ENCODE measurements at places on chromosomes 13 and 19. TPM values are rescaled to one million over a fixed set of nuclear protein-coding genes. Genes with fewer than 3 reads are reported as not detected.
A peak's percentile ranks its signal among the peaks of the same experiment; 100 is the strongest.

DNA sequence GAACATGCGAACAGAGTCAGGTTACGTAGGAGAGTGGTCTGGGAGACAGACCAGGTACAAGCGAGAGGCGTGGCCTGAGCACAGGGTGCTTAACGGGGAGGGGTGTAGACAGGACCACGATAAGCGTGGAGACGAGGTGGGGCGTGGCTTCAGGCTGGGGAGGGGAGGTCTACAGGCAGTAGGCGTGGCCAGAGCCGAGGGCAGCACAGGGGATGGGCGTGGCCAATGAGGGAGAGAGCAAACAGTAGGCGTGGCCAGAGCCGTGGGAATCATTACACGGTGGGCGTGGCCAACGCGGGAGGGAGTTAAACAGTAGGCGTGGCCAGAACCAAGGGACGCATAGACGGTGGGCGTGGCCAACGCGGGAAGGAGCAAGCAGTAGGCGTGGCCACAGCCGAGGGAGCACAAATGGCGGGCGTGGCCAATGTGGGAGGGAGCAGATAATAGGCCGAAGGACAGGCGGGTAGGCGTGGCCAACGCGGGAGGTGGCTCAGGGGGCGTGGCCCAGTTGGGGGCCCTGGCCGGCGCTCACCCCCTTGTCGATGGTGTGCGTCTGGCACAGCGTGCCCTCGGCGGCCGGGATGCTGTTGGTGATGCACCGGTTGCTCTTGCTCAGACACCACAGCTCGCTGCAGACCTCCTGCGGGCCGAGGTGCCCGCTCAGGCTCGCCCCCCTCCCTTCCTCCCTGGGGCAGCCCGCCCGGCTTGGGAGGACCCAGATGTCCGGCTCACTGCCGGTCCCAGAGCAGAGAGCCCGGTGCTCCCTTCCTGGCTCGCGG is 15.2 kb upstream of the MYO1F start:
- DNase-seq = peak; percentile 94

Gene CYP4F2
- not detected for total RNA-seq

GRCh38 chr13:103250071-103250470 is 183.9 kb upstream of the SLC10A2 start:
- no peak for DNase-seq

GRCh38 chr19:1862424-1863327 is 703 bp downstream of the KLF16 start:
- DNase-seq = no peak

DNA sequence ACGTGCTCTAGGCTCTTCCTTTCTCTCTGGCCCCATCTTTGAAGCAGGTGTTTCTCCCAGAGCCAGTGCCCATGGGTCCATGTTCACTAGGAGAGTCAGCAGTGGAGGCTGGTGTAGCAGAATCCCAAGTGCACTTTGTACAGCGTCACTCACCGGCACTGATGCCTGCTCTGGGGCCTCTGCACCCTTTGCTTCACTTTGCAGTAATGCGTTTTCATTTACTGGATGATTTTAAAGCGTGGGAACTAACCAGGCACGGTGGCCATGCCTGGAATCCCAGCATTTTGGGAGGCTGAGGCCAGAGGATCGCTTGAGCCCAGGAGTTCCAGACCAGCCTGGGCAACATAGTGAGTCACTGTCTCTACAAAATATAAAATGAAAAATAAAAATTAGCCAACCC is 30.7 kb downstream of the SLC25A42 start:
- DNase-seq = no peak

- no peak for DNase-seq
Measured at GRCh38 chr19:54916822-54917221, 10.9 kb downstream of the NCR1 start.

GRCh38 chr19:38663156-38663651 is 15.8 kb downstream of the ACTN4 start:
- no peak for DNase-seq

GRCh38 chr19:46591870-46592269 is 9.3 kb upstream of the CALM3 start:
- no peak for DNase-seq

- DNase-seq = no peak
Measured at GRCh38 chr13:114020750-114021463, 47.0 kb upstream of the C13orf46 start.
